ENCODE measurements at places on chromosomes 1 and 21.

GRCh38 chr1:67542747-67543146 lies 112.5 kb upstream of the SERBP1 start:
- no peak for DNase-seq

DNA sequence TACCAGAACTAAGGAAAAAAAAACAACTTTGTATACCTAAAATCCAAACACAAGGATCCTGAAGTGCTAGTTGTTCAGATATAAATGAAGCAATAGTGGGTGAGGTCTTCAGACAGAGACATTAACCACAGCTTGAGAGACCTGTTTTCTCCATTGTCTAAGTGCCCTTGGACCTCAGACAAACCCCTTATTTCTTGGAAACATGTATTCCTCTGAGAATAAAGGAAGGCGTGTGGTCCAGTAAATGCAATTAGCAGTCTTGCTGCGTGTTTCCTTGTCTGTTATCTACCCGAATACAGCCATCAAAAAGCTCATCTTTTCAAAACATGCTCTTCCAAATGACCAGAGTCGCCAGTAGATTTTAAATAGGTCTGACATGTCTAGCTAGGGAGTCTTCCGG lies 291.1 kb upstream of the NFIA start:
- DNase-seq, result no peak

DNA sequence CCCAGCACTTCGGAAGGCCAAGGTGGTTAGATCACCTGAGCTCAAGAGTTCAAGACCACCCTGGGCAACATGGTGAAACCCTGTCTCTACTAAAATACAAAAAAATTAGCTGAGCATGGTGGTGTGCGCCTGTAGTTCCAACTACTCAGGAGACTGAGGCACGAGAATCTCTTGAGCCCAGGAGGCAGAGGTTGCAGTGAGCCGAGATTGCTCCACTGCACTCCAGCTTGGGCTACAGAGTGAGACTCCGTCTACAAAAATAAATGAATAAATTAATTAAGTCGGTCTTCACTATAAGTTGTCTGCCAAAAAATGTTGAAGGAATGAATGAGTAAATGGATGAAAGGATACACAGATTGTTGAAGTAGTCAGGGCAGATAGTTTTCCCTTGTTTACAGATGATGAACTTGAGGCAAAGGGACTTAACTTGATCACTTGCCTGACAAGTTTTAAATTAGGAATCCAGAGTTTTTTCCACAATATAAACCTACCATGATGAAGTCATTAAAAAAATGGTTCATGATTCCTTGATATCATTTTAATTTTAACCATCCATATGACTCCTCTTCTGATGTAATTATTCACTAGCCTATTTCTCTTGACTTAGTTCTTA lies 130.8 kb downstream of the TLR5 start:
- no peak for DNase-seq

- no peak for DNase-seq
Observed at GRCh38 chr1:50880373-50880772, 79.7 kb downstream of the FAF1 start.

DNA sequence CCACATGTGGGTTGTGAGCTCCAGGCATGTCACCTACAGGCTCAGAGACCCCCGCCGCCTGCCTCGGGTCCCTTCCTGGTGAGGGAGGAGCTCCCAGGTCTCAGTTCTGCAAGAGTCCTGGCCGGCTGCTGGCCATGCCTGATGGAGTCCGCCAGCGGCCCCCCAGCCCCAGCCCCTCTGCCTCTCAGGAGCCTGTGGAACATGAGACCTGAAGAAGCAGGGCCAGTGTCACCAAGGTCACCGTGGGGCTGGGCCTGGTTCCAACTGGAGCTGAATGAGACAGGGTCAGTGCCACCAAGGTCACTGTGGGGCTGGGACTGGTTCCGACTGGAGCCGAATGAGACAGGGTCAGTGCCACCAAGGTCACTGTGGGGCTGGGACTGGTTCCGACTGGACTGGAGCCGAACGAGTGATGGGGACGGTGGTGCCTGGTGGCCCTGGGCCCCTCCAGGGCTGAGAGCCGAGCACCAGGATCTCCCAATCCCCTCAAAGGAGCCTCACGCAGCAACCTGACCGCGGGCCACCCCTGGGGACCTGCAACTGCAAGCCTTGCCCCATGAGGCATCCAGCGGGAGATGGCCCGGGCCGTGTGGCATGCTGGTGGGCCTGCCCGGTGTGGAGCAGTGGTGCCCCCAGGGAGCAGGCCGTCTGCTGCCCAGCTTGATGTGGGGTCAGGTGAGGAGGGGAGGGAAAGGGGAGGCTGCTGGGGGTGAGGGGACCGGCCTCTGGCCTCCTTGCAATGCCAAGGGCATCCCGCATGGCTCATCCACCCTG lies 14.5 kb upstream of the PTTG1IP start:
- DNase-seq, result no peak

DNA sequence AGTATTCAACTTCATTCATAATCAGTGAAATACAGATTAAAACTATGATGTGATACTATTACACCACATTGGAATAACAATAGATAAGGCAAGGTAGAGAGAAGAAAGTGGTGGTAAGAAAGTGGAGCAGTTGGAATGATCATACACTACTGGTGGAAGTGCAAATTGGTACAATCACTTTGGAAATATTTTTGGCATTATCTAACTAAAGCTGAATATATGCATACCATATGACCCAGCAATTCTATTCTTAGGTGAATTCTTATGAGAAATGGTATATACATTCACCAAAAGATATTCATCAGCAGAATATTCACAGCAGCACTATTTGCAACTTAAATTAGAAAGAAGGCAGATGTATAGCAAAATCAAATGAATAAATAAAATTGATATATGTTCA lies 21.4 kb upstream of the PTPRC start:
- no peak for DNase-seq

- no peak for DNase-seq
Observed at GRCh38 chr1:172277275-172277674, 143.2 kb upstream of the C1orf105 start.

All from H4 (cell line).